ENCODE measurements at places on chromosomes 1 and 21.
A peak's percentile ranks its signal among the peaks of the same experiment; 100 is the strongest.

DNA sequence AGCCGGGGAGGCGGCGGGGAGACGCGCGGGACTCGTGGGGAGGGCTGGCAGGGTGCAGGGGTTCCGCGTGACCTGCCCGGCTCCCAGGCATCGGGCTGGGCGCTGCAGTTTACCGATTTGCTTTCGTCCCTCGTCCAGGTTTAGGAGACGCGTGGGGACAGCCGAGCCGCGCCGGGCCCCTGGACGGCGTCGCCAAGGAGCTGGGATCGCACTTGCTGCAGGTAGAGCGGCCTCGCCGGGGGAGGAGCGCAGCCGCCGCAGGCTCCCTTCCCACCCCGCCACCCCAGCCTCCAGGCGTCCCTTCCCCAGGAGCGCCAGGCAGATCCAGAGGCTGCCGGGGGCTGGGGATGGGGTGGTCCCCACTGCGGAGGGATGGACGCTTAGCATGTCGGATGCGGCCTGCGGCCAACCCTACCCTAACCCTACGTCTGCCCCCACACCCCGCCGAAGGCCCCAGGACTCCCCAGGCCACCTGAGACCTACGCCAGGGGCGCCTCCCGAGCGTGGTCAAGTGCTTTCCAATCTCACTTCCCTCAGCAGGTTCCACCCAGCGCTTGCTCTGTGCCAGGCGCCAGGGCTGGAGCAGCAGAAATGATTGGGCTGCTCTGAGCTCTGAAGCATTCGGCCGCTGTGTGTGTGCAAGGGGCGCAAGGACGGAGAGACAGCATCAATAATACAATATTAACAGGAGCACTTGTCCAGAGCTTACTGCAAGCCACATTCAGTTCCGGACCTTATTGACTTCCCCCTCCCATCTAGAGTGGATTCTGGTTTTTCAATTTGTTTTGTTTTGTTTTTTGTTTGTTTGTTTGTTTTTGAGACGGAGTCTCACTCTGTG lies 10.3 kb downstream of the SIM2 start:
- DNase-seq = no peak

- DNase-seq = no peak
Measured at GRCh38 chr1:2566101-2567045, 10.2 kb downstream of the TNFRSF14 start.

GRCh38 chr21:14533499-14534428 lies 12.4 kb downstream of the SAMSN1 start:
- peak; percentile 84 for DNase-seq

- no peak for DNase-seq
Measured at GRCh38 chr1:31043631-31044030, 21.9 kb downstream of the PUM1 start.

DNA sequence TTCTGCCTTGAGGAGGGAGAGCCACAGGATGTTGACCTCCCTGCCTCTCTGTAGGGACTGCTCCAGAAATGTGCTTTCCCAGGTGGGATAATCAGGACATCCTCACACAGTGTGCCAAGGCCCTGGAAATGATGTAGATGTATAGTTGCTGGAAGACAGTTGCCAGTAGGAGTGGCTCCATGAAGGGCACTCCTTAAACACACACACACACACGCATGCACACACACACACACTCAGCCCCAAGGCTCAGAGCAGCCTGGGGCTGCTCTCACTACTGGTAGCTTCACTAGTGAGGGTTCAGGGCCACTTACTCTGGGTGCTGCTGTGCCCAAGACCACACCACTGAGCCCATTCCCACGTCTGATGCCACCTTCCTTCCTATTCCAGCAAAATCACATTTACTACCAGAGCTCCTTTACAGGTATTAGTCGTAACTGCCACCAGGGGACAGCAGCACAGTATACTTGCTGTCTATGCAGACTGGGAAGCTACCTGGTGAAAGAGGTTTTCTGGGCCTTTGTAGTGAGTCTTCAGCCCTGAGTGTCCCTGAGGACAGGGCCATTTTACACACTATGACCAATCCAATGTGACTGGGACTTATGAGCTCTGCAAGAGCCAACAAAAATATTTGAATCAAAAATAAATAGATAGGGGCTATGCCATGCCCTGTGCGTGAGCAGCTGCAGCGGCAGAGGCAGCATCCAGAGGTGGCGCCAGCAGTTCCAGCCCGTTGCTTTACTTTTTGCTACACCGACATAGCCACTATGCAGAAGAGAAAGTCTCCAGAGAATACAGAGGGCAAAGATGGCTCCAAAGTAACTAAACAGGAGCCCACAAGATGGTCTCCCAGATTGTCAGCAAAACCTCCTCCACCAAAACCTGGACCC lies 15.0 kb downstream of the CRNN start:
- DNase-seq = no peak

DNA sequence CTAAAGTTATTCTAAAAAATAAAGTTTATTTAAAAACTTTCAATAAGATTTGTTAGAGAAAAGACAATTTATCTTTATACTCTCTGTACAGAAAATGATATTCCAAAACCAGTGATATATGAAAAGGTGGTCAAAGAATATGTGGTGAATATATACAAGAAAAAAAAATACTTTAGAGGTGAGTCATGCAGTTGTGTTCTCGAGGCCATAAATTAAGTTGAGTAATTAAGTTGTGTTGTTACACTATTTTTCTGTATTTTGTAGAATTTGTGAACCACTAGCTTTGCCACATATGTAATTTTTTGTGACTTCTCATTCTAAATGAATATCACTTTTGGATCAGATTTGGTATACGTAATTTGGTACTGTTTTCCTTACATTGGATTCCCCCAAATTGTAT lies 23.6 kb upstream of the DUSP10 start:
- DNase-seq = no peak

GRCh38 chr1:86100401-86100800 lies 56.2 kb downstream of the COL24A1 start:
- no peak for DNase-seq

- DNase-seq = peak; percentile 40
Measured at GRCh38 chr1:161727256-161727924, 6.0 kb downstream of the FCRLB start.

GRCh38 chr21:33820230-33820770 lies 95.3 kb downstream of the ATP5PO start:
- DNase-seq = no peak

DNA sequence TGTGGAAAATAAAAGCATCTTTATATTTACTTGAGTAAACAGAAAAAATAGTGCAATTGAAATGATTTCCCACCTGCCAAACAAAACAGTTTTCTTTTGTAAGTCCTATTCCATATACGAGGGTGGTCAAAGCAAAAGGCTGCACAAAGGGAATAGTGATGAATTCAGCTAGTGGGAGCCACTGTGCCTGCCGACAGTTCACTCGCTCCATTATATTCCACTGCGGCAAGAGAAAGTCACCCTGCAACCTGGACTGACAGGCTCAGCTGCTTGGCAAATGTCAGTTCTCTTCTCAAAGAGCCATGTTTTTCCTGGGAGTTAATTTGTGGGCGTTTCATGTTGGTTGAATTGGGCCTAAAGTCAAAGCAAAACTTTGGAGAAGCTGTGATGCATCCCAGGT lies 145.4 kb downstream of the LMO4 start:
- DNase-seq = no peak

DNA sequence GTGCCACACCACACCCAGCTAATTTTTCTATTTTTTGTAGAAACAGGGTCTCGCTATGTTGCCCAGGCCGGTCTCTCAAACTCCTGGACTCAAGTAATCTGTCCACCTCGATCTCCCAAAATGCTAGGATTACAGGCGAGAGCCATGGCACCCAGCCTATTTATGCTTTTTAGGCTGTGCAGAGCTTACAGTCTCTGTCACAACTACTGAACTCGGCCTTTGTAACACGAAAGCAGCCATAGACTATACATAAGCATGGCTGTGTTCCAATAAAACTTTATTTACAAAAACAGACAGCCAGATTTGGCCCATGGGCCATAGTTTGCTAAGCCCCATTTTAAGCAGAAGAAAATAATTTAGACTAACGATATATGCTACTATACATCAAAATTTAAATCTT lies 54.4 kb downstream of the NID1 start:
- no peak for DNase-seq

DNA sequence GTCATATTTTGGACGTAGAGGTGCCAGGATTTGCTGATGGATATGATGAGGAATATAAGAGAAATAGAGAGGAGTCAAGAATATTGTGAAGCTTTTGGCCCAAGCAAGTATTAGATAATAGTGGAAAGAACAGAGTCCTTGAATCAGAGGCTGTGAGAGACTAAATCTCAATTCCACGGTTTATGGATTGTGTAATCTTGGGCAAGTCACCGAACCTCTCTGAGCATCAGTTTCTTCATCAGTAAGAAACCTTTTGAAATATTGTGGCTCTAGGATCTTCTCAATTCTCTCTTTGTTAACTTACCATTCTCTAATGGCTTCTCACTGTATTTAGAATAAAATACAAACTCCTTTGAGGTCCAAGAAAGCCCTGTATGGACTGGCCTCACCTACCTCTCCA lies 77.6 kb downstream of the RPS6KA1 start:
- no peak for DNase-seq

DNA sequence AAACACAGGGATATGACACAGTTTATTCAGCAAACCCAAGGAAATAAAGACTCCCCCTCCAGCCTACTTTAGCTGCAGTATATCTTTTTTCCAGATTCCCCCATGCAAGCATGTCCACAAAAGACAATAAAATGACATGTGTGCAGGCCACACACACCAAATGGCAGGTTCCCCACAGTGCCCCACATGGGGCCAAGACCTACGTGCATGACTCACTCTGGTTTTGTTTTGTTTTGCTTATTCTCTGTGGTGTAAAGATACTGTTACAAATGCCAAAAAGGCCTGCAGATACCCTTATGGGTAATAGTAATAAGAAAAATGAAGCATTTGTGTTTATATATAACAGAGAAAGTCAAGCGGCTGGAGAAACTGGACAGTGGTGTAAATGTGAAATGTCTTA lies 71.6 kb downstream of the RD3 start:
- DNase-seq = no peak

DNA sequence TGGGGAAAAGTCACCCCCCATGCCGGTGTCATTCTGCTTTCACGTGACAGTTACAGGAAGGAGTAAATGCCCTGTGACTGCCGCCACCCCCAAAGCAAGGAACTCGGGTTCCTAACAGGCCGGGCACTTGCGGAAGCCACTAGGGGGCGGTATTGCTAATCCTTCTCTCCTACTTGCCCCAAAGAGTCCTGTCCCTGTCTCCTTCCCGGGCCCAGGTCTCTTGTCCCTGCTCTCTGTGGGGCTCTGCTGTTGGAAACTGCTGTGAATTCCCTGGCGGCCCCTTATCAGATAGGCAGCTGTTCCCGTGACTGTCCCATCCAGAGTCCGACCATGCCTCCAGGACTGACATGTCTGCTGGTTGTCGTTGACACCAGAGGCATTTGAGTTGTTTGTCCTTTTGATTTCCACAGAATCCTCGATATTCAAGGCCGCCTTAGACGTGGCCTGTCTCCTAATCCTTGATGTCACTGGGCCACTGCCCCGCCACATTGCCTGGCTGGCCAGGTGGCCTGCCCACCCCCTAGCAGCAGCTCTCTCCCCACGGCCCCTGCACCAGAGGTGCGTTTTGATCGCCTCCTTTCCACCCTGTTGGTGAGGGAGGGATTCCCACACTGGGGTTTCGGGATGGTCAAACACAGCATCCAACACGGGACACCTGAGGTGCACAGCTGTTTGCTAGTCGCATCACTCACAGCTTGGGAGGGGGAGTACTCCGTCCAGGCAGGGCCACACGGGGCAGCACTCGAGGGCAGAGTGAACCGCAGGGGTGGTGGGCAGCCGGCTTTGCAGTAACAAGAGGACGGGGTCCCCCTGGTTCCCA lies 37.3 kb downstream of the CHAF1B start:
- DNase-seq = no peak

GRCh38 chr21:16194788-16195537 lies 465.2 kb downstream of the USP25 start:
- no peak for DNase-seq

- no peak for DNase-seq
Measured at GRCh38 chr1:219826290-219826689, 102.1 kb downstream of the SLC30A10 start.

DNA sequence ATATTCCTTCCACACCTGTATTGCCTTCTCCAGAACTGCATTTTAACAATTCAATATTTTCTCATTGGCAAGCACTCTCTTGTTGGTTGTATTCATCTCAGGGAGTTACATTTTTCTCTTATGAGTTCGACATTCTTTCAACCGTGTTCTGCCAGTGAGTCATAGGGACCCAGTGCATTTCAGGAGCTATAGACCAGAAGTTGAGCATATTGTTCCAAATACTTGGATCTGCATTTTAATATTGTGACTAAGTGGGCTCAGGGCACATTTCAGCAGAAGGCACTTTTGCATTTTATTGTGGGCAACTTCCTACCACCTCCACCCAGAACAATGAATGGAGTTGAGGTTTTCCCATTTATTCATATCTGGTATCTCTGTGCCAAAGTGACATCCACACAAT lies 132.8 kb downstream of the TNFSF18 start:
- peak; percentile 97 for DNase-seq

GRCh38 chr1:111364690-111365089 lies 62.8 kb downstream of the OVGP1 start:
- no peak for DNase-seq

DNA sequence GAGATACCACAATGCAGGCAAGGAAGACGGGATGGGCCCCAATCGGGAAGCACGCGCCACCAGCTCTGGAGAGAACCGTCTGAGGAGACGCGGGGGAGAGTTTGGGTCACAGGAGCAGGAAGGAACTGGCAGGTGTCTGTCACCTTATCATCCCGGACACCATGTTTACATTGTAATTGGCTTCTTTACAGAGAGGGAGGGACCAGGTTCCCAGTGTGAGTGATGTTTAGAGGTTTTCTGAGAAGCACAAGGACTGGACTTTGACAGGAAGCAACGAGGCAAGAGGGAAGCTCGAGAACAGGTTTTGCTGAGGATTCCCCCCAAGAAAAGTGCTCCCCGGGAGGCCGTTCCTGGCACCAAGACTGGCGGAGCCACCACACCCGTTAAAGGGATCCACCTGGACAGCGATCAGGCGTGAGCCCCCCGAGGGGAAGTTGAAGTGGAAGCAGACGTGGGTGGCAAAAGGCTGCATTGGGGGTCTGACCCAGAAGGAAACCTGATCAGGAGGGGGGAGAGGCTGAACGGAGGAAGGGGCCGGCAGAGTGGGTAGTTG lies 957 bp downstream of the EPS15 start:
- DNase-seq = no peak

DNA sequence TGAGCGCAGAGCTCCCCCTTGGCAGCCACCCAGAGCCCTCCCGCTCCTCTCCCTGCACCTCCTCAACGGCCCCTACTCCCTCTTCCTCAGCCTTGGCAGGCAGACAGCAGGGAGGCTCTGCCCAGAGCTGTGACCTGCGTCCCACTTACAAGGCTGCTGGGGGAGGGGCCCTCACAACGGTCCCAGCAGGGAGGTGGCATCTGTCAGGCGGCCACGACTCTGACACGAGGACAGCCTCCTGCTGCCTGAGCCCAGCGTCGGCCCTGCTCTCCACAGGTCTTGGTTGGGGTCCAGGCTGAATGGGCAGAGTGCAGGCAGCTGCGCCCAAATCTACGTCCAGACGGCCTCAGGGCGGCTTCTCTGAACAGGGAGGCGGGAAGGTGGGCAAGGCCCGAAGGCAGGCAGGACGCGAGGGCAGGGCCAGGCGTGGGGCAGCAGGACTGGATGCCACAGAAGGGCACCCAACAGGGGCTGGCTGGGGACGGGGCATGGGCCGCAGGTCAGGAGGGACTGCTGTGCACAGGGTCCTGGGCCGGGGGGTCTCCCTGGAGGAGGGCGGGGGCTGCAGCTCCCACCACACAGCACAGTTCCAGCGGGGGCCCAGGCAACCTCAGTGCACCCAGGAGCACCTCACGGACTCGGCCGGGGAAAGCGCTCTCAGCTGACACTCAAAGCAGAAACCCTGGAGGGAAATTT lies 7.5 kb downstream of the SLC19A1 start:
- DNase-seq = no peak

Data from HS-5 (cell line).